ENCODE measurements at places on chromosomes 7 and 10.
A peak's percentile ranks its signal among the peaks of the same experiment; 100 is the strongest.

- peak; percentile 61 for DNase-seq
Observed at GRCh38 chr10:31490858-31491504, 172.0 kb downstream of the ZEB1 start.

- DNase-seq = no peak
Observed at GRCh38 chr7:3279147-3279818, 21.8 kb upstream of the SDK1 start.

GRCh38 chr10:49309691-49310411 is 10.9 kb downstream of the C10orf71 start:
- DNase-seq = no peak

GRCh38 chr7:140349144-140349771 is 49.1 kb downstream of the SLC37A3 start:
- DNase-seq = peak; percentile 14

DNA sequence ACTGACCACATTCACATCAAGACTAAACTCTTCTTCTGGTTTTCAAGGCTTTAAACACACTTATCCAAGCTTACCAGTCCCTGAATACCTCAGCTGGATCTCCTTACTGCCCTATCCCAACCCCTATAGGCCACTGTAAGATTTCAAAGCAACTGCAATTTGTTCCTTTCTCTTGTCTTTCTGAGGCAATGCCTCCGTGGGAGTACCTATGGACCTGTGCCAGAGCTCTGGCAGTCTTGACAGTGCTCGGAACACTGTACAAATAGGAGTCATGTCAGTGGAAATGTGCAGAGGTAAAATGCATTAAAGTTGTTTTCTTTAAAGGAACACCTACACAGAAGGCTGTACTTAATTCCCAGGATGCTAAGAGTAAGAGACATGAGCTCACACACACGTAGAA is 124.7 kb downstream of the CNOT4 start:
- DNase-seq = no peak

GRCh38 chr10:96271016-96271815 is at the start of gene BLNK:
BLNK (minus strand) TSS chr10:96271569; CDS start chr10:96271398, 171 bp downstream.
- DNase-seq = no peak

GRCh38 chr10:19874791-19875190 is 58.6 kb downstream of the PLXDC2 start:
- no peak for DNase-seq

- no peak for DNase-seq
Observed at GRCh38 chr7:151893405-151893923, 16.5 kb upstream of the PRKAG2 start.

GRCh38 chr7:79741684-79742083 is 288.2 kb upstream of the MAGI2 start:
- DNase-seq = no peak

- no peak for DNase-seq
Observed at GRCh38 chr7:50662041-50662694, 97.0 kb upstream of the DDC start.

GRCh38 chr10:103086799-103087198 is 106.3 kb downstream of the NT5C2 start:
- no peak for DNase-seq

- DNase-seq = no peak
Observed at GRCh38 chr10:98244141-98244540, 23.9 kb downstream of the LOXL4 start.

- no peak for DNase-seq
Observed at GRCh38 chr7:22972207-22972606, 41.7 kb downstream of the HYCC1 start.

DNA sequence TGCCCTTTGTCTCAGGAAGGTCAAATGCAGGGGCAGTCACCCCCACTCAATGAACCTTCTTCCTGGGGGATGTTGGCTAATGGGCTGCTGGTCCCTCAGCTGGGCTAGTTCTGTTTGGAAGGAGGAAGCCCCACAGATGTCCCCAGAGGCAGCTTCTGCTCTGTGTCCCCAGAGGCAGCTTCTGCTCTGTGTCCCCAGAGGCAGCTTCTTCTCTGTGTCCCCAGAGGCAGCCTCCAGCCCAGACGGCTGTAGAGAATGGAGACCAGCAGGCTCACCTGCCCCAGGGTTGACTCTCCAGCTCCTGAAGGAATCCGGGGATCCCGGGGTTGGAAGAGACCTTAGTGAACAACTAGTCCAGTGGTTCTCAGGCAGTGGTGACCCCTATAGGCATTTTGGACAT is 62.5 kb upstream of the LEP start:
- DNase-seq = no peak

Data from EL (cell line).